ENCODE measurements at places on chromosomes 1 and 21.

GRCh38 chr1:32871364-32872191 is 866 bp upstream of the FNDC5 start:
- DNase-seq: no peak

GRCh38 chr1:119903443-119903835 is 7.1 kb upstream of the ADAM30 start:
- no peak for DNase-seq

GRCh38 chr1:201570886-201571624 is 32.1 kb downstream of the NAV1 start:
- no peak for DNase-seq

- no peak for DNase-seq
Measured at GRCh38 chr1:119984771-119985170, 84.7 kb downstream of the NOTCH2 start.

GRCh38 chr1:230137337-230137815 is 70.3 kb downstream of the GALNT2 start:
- no peak for DNase-seq

DNA sequence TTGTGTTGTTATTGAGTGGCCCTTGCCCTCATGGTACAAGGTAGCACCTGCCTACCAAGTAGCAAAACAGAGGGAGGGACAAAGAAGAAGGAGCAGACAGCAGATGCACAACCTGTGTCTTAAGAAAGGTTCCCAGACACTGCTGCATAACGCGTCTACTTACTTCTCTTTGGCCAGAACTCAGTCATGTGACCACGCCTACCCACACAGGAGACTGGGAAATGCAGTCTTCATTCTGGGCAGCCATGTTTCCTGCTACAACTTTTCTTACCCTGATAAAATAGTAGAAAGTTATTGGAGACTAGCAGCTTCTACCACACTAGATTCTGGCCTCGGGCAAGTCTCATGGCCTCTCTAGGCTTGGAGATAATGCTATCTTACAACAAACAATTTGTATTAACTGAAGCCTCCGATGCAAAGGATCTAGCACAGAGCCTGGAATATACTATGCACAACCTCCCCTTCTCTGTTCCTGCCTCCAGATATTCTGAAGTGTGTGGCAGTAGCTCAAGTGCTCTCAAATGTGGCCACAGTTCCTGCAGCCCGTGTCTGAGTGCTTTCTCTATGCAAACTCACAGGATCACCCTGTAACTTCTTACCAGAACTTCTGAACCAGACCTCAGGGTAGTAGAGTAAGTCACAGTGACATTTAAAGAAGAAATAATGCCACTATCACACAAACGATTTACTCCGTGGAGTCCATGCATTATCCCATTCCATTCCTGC is 34.1 kb upstream of the BTG2 start:
- no peak for DNase-seq
